Non-pigmented ciliary epithelial cell (primary cell): ENCODE measurements at places on chromosomes 6 and 20.
A peak's percentile ranks its signal among the peaks of the same experiment; 100 is the strongest.

DNA sequence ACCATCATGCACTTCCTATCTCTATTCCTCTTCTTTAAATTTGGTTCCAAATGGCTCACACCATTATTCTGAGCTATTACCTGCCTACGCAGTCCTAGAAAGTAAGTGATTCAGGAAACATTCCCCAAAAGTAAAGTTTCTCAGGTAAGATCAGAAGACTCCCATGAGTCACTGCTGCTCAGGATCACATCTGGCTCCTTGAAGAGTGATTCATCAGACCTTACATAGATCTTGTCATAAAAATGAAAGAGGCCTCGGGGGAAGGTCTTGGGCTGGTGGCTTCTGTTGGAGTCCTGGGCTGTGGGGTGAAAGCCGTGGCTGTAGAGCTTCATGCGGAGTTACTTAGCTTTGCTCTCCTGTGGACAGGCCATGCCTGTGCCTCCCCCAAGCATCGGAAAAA lies 35.9 kb downstream of the PLG start:
- DNase-seq = no peak

GRCh38 chr20:61044499-61044898 lies 207.6 kb upstream of the CDH4 start:
- DNase-seq = no peak

- no peak for DNase-seq
Observed at GRCh38 chr6:101079696-101080270, 198.7 kb upstream of the ASCC3 start.

- DNase-seq = no peak
Observed at GRCh38 chr6:123841067-123841896, 37.6 kb downstream of the NKAIN2 start.

- DNase-seq = peak; percentile 78
Observed at GRCh38 chr6:52664186-52664990, 6.5 kb upstream of the TMEM14A start.

- no peak for DNase-seq
Observed at GRCh38 chr6:88342336-88342735, 176.2 kb upstream of the CNR1 start.

- DNase-seq = no peak
Observed at GRCh38 chr20:50472693-50473664, 37.2 kb upstream of the PTPN1 start.

GRCh38 chr6:165661664-165662025 lies 1.4 kb downstream of the PDE10A start:
- DNase-seq = no peak

GRCh38 chr6:113381959-113382358 lies 475.2 kb upstream of the MARCKS start:
- no peak for DNase-seq

DNA sequence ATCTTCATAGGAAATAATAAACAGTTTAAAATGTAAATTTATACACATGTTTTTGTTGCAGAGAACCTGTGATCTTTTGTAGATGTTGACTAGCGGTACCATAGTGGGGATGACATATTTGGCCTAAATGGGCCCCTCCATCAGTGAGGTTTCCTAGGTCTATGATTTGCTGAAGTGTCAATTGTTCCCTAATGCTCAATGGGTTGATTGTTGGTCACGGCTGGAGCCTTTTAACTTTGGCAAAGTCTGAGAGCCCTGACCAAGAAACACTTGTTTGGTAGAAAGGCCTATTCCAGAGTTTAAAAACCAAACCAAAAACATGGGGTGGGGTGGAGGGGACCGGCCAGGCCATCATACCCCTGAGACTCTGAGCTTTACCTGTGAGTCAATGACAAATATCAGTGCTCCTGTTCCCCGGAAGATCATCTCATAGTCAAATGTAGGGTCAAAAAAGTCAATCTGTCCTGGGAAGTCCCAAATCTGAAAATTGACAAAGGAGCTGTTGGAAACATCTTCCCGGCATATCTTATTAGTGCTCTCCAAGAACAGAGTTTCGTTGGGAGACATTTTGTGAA lies 25.1 kb downstream of the RRAGD start:
- no peak for DNase-seq

- DNase-seq = no peak
Observed at GRCh38 chr6:23951691-23952090, 174.3 kb upstream of the NRSN1 start.

DNA sequence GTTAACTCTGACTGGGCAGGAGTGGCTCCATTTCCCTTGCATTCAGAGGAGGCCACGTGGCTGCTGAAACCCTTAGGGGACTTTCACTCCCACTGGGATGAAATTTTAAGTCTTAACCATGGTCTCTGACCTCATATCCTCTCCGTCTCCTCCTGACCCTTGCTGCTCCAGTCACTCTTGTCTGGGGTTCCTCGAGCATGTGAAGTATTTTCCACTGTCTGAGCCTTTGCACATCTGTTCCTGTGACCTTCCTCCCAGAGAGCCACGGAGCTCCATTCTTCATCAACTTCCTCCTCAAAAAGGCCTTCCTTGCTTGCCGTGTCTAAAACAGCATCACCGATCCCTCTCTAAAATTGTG lies 153.0 kb upstream of the UST start:
- no peak for DNase-seq

DNA sequence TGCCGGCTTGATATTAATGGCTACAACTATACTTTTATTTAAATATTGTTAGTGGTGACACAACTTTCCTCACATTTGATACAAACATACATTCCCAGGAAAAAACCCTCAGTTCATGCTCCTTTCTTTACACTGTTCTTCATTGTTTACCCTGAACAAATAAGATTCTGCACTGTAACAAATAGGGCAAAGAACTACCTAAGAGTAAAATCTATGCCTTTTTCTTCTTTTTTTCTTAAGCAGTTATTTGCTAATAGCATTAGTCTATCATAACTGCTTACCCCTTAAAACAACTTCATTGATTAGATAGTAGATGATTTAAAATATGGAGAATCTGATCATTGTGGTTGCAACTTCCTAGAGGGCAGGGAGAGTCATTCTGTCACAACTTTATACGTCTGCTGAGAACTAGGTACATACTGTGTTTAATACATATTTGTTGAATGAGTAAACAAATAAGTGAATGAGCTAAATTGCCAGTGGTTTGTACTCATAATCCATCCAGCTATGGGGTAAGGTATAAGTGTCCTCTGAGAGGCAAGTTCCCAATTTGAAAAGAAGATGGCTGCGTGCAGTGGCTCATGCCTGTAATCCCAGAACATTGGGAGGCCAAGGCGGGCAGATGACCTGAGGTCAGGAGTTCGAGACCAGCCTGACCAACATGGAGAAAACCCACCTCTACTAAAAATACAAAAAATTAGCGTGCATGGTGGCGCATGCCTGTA lies 161.0 kb downstream of the CDK19 start:
- no peak for DNase-seq

DNA sequence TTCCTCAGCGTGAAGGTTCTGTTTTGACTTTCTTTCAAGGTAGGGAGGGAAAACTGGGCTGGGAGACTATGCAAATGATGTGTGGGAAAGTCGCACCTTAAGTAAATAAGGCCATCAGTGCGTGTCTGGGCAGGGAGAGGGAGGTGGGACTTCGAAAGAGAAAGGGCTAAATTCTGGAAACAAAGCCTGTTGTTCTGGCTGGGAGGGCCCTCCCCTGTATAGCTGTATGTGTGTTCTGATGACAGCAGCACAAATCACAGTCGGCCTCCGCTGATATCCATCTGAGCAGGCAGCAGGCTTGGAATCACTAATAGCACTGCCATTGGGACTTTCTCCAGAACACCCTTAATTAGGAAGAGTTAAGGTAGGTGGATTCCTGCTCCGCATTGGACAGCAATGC lies 19.2 kb downstream of the JAG1 start:
- DNase-seq = no peak

GRCh38 chr6:151180330-151181048 lies 59.3 kb upstream of the AKAP12 start:
- DNase-seq = no peak
